Endodermal cell (in vitro differentiated cells): ENCODE measurements at places on chromosomes 6 and 20. TPM values are rescaled to one million over a fixed set of nuclear protein-coding genes. Genes with fewer than 3 reads are reported as not detected.

Gene FERMT1
- total RNA-seq, result 2.5 to 5.3 TPM (median 4.1 TPM) in 3 replicates

Gene THBD
- total RNA-seq, result 1.2 to 2.2 TPM (median 2.0 TPM) in 3 replicates

Gene CCN2
- 26.3 to 55.2 TPM (median 29.4 TPM) in 3 replicates for total RNA-seq

Gene SRMS
- not detected in 2 replicates for total RNA-seq
